GM23338 (cell line): ENCODE measurements at places on chromosomes 4 and X.

DNA sequence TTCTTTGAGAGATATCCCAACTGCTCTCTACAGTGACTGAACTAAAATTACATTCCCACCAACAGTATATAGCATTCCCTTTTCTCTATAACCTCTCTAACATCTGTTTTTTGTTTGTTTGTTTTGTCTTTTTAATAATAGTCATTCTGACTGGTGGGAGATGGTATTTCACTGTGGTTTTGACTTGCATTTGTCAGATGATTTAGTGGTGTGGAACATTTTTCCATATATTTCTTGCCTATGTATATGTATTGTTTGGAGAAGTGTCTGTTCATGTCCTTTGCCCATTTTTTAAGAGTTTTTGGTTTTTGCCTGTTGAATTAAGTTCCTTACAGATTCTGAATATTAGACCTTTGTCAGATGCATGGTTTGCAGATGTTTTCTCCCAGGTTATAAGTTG lies 9.0 kb downstream of the USO1 start:
- no peak for DNase-seq

DNA sequence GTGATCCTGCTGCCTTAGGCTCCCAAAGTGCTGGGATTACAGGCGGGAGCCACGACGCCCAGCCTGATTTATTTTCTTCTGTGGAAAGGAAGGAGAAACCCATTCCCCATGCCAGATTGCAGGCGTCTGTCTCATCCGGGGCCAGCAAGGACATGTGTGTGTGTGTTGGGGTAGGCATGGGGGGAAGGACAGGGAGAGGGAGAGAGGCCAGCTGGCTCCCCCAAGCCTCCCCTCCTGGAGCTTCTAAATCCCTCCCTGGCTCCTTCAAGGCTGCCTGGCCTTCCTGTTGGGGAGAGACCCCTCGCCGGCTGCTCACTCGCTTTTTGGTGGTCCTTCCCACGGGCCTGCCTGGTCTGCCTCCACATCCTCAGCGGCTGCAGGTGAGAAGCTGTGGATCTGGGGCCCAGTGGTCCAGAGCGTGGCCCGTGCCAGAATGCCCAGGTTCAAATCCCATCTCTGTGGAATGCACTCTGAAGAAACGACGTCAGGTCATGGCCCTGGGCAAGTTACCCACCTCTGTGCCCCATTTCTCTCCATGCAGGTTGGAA lies 1.3 kb upstream of the PLXNB3 start:
- no peak for DNase-seq

GRCh38 chr4:1204828-1205585 lies 32.6 kb upstream of the SPON2 start:
- peak; percentile 0 for DNase-seq

DNA sequence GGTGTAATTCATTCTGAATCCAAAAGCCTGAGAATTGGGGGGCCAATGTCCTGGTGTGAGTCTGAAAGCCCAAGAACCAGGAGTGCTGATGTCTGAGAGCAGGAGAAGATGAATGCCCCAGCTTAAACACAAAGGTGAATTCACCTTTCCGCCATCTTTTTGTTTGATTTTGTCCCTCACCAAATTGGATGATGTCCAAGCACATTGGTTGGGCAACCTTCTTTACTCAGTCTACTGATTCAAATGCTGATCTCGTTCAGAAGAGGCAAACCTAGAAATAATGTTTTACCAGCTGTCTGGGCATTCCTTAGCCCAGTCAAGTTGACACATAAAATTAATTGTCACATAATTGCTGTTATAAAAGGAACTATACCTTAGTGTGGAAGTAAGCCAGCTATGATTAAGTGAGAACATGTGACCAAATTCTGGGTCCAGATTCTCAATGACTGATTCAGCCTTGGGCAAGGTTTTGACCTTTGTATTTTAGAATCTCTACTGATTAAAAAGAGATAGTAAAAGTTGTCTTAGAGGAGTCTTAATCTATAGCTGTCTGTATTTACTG lies 34.5 kb upstream of the SLC4A4 start:
- DNase-seq, result no peak

DNA sequence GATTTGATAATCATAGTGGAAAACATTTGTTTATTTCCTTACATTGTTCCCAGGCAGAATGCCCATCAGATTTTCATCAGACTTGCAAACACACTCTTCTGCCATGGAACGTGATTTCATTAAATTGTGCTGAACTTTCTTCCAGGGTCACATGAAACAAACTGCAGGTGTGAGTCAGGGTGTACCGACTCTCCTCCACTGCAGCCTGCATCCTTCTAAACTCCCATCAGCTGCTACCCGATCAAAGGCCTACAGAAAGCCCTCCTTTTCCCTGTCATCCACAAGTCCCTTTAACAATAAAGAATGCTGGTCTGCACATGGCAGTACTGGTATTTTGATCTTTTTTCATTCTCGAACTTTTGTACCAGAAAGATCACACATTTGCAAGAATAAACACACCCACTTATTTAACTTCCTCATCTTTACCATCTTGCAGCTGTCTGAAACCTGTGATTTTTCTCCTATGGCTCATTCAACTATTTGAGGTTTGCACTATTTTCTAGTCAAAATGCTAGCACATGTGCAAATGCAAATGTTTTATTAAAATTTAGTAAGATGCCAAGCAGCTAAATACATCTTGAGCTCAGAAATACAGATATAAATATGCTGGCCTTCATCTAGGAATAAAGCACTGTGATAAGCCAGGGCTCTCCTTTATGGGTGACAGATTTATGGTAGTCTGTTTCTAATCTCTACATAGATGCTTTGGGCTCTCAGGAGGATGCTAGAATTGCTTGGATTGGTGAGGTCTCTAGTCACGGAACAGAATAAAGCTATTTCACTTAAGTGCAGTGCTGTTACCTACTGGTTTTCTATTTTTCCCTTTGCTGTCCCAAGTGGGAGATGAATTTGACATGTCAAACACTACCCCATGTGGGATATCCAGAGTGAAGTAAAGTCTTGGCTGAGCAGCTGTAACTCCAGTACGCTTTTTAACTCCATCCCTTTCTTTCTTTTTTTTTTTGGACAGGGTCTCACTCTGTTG lies 25.8 kb upstream of the ARHGAP24 start:
- DNase-seq, result no peak

DNA sequence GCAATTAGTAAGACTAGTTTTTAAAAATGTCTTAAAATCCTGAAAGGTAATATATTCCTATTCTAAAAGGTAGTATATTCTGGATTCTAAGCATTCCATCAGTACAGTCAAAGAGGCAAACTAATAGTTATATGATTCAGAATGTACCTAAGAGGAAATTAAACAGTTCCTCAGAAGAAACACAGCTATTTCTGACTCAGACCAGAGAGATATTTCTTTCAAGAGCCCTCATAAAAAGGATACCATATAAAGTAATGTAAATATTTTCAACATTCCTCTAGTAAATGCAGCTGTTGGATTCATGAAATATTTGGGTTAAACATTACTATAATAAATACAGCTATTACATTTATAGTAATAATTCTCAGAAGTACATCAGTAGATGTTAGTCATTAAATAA lies 358.3 kb downstream of the MAGEB5 start:
- DNase-seq, result no peak

GRCh38 chrX:31272472-31272775 lies 200.6 kb upstream of the FTHL17 start:
- DNase-seq, result no peak
